ENCODE measurements at places on chromosomes 12 and 14. TPM values are rescaled to one million over a fixed set of nuclear protein-coding genes. Genes with fewer than 3 reads are reported as not detected.

DNA sequence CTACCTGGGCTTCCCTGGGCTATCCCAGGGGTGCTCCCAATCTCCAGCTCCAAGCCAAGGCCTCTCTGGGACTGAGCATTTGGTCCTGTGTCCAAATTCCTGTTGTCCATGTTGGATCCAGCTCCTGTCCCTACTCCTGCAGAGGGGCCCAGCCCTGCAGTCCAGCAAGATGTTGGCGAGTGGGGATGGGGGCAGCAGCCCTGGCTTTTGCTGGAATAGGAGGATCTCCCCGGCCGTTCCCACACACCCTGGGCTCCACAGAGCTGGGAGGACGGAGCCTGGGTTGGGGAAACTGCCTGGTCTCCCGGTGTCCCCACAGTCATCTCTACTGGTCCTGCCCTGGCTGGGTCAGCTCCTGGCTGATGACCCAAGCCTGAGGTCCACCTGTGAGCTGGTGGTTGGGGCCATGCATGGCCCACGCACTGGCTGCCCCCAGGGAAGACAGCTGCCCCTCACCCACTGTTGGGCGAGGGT is 219.6 kb upstream of the C14orf180 start:
- DNase-seq = no peak

GRCh38 chr12:32568228-32568627 is 110.9 kb upstream of the DNM1L start:
- DNase-seq = no peak

DNA sequence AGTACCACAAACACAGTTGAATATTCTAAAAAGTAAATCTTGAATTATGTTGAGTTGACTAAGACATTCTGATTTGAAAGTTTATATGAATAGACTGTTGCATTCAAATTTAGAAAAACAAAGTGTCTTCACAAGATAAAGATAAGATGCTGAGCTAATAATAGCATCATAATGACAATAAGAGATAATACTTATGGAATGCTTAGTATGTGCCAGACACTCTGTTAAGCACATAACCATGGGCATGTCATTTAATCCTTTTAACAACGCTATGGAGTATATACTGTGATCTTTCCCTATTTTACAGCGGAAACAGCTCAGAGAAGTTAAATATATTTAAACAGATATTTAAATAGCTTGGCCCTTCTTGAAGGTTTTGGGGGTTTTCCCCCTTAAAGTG is 163.4 kb downstream of the SRGAP1 start:
- no peak for DNase-seq

DNA sequence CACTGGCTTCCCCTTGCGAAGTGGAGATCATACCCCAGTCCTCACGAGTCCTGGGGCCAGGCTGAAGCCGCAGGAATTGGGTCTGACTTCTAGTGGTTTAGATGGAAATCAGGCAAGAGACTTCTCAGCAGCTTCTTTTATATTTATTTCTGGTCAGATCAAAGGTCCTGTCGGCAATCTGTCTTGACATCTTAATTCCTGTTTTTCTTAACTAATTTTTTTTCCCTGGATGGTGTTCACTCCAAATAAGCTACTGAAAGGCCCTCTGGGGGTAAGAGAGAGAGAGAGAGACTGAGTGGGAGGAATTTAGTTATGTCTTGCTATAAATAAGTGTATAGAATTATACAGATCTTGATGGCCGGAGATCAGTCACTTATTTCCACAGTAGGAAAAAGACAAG is 698.7 kb upstream of the TBX3 start:
- no peak for DNase-seq

GRCh38 chr12:13130981-13131380 is 27.5 kb upstream of the GSG1 start:
- no peak for DNase-seq

GRCh38 chr12:77940011-77940423 is 109.3 kb downstream of the NAV3 start:
- DNase-seq = peak; percentile 31

DNA sequence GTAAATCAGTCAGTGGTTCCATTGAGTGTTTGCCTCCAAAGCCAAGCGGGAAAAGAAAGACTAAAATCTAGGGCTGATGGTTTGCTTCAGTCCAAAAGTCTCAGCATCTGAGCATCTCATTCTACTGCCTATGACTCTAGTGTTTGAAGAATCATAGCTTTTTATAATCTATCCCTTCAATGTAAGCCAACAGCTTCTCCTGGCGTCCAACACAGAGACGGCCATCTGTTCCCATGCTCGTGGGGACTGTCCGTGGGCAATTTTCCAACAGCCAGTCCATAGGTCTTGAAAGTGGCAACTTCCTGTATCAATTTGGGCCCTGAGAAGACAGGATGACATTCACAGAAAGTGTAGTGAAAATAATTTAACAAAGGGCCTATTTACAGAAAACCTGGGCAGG is 544.4 kb upstream of the TMEM132C start:
- DNase-seq = no peak

DNA sequence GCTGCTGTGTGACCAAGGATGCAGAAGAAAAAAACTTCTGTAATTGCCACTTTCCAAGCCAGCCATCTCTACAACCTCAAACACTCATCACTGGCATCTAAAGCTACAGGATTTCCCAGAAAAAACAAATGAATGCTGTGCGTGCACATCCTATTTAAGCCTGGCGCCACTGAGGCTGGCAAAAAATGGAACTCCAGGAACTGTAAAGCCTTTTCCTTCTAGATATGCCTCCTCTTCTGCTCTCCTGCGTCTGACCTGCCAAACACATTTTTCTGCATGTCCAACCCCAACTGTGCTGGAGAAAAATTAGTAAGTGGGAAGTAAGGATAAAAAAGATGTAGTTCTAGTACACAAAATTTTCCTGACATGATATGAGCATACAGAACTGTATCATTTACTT is 184.9 kb downstream of the ITPR2 start:
- no peak for DNase-seq

DNA sequence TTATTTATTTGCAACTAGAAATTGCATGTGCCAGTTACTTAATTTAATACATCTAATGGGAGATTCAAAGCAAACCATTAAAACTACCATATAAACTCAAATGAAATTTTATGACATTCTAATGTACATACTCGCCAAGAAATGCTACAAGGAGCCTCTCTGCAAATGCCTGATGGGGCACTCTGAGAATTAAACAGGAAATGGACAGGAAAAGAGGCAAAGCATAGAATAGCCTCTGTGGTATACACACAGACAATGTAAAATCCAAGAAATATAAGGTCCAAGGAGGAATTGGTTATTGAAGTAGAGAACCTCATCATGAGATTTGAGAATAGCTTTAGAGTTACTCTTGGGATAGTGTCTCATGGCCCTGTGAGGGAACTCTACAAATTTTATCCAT is 41.2 kb downstream of the RAB21 start:
- DNase-seq = no peak

GRCh38 chr14:52399104-52399503 is 85.0 kb downstream of the PTGER2 start:
- no peak for DNase-seq

- no peak for DNase-seq
Measured at GRCh38 chr12:131927110-131928079, 1.7 kb upstream of the PUS1 start.

DNA sequence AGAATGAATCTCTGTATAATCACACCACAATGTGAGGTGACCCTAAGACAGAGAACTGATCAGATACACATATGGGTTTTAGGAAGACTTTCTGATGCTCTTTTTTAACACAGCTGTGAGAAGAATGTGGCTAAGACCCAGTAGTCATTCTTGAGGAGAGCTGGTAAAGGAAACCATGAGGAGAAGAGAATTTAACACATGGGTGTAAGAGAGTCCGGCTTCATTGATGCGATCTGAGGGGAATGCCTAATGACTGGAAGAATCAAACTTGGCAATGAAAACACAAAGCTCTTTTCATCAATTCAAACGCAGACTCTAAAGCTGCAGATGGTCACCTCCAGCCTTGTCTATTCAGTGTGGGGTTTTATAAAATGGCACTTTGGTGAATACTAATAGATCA is 79.3 kb downstream of the FOXA1 start:
- no peak for DNase-seq

DNA sequence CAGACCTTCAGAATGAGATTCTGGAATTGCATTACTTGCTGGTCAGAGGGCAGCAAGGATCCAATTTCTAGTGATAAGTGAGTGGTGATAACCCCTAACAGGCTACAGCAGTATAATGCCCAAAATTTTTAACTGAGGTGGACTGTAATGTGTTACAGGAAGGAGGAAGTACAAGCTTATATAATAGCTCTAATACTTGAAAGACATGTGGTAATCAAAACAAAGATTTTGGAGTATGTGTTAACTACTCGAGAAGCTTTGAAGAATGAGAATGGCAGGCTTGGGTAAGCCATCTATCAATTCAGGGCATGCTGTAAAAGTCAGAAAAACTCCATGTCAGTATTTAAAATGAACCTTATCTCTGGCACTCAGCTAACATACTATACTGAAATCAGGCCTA is 70.5 kb downstream of the ANKS1B start:
- DNase-seq = no peak

GRCh38 chr14:69685716-69686115 is 74.3 kb downstream of the SUSD6 start:
- DNase-seq = peak; percentile 86

GRCh38 chr14:64841121-64841651 is 38.5 kb downstream of the SPTB start:
- peak; percentile 25 for DNase-seq

DNA sequence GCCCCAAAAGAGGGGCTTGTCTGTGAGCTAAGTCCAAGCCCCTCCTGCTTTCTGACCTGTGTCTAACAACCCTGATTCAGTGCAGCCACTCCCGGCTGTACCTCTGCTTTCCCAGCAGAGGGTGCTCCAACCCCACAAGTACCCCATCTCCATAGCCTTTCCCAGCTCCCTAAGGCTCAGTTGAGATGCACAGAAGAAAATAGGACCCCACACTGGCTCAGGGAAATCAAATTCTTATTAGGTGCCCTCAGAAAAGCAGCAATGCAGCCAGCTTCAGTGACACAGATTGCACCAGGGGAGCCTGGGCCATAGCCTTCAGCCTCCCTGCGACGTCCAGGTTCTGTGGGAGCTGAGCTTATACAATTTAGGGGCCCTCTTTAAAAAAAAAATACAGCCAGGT is 49.9 kb downstream of the LRRC74A start:
- DNase-seq = peak; percentile 63

- DNase-seq = no peak
Measured at GRCh38 chr12:90987520-90987919, 17.3 kb downstream of the EPYC start.

DNA sequence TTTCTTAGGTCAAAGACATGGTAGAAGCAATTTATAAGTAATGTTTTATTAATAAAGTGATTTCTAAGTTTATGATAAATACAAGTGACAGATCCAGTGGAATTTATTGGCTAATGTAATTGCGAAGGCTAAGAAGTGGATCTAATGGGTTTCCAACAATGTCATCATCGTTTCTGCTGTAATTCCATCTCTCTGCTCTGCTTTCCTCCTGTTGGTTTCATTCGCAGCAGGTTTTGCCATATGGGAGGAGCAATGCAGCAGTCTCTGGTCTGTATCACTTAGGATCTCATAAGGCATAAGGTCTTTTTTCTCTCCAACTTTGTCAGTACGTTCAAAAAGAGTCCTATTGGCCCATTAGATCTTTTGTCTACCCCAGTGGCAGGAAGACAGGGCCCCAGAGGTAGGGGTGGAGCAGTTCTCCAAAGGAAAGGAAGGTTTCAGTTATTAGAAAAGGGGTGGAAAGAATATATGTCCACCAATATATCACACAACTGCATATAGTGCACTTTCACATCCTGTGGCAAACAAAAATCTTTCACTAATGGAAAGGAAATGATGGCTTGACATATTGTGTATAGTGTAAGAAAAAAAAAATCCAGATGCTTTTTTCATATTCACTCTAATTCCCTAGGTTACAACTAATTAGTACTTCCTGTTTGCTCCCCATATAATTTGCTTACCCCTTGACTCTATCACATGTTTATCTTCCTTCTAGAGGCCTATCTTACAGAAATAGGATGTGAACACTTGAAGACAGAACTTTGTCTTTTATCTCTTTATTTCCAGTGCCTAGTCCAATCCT is 451.3 kb downstream of the ZFP36L1 start:
- no peak for DNase-seq

GRCh38 chr12:131863711-131864396 is 30.6 kb upstream of the ULK1 start:
- no peak for DNase-seq

DNA sequence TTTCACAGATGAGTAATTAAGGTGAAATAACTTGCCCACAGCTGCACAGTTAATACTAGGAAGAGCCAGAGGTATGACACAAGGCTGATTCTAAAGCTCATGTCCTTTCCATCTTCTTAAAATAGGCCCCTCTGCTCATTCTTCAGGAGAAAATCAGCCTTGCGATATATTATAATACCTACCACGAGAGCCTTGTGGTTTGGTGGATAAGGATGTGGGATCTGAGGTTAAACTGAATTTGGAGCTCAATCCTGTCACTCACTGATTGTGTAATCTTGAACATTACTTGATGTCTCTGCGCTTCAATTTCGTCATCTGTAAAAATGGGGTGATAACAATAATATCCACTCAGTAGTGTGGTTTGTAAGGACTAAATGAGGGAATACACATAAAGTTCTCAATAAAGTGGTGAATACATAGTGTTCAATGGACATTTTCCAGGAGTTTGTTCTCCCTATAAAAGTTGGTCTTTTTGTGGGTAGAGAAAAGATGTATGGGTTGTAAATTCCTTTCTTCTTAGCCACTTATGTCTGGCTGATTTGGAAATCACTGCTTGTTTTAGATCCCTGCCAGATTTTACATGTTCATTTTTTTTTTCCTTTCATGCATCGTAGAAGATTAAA is 25.1 kb upstream of the ATP2B1 start:
- DNase-seq = no peak

- no peak for DNase-seq
Measured at GRCh38 chr12:74971201-74971600, 238.4 kb downstream of the KCNC2 start.

GRCh38 chr12:51036279-51036678 is 10.1 kb upstream of the SLC11A2 start:
- DNase-seq = no peak

DNA sequence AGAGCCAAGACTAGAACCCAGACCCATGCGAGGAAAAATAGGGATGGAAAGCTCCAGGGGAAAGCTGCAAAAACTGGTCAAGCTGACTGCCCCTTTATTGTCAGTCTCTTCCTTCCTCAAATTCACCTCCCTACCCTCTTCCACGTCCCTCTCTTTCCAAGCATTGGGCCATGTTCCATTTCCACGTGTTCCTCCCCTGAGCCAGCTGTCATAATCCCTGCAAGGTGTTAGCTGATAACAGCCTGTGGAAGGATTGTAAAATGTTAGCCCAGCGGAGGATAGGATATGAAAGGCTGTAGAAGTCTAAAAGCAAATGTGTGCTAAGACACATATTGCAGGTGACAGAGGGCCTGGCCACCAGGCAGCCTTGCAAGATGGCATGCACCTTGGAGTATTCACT is 88.0 kb upstream of the MAX start:
- DNase-seq = no peak

The IFI27 gene
- total RNA-seq = 141 TPM

The ADAMTS20 gene
- total RNA-seq = not detected

The SERPINA9 gene
- not detected for total RNA-seq

The C1QL4 gene
- total RNA-seq = 0.20 TPM

The PKP2 gene
- total RNA-seq = 0.54 TPM

The KLRD1 gene
- 1.6 TPM for total RNA-seq

The CIDEB gene
- 16.4 TPM for total RNA-seq

The SSTR1 gene
- 0.65 TPM for total RNA-seq

The KRT6C gene
- total RNA-seq = not detected

The BDKRB2 gene
- 1.7 TPM for total RNA-seq
